ENCODE measurements at places on chromosomes 5 and 9.

DNA sequence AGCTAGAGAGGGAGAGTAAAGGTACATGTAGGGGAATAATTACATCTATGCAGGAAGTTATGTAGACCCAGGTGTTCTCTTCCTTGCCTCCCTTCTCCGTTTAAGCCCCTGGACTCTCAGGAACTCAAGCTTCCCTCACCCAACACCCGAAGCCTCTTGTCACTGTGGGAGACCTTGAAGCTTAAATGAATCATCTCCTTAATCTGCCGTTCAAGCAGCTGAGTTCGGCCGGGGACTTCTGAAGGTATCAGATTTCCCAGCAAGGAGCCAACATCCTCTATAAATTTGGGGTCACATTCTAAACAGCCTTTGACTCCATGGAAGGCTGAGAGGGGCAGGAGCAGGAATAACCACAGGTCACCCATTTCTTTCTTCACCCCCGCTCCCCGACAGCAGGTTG, 412 bp downstream of the IZUMO3 start:
- no peak for DNase-seq

DNA sequence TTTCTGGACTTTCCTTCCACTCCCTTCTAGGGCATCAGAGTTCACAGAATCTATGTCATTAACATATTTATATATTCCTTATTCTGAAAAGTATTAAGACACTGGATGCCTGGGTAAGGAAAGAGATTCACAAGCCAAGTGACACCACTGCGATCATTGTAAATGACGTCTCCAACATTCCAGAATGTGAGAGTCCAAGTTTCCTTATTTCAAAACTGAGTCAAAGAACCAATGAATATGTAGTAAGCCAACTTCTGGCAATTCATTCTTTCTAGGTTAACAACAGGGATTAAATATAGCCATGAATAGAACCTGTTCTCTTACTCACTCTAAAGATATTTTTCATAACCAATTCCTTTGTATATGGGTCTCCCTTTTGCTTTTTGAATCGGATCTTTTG, 18.1 kb downstream of the RAI14 start:
- DNase-seq, result no peak

GRCh38 chr9:99491408-99492158, 269.5 kb downstream of the SEC61B start:
- no peak for DNase-seq

- DNase-seq, result peak; percentile 45
These were observed 92.3 kb downstream of the LMX1B start for GRCh38 chr9:126705767-126706697.

DNA sequence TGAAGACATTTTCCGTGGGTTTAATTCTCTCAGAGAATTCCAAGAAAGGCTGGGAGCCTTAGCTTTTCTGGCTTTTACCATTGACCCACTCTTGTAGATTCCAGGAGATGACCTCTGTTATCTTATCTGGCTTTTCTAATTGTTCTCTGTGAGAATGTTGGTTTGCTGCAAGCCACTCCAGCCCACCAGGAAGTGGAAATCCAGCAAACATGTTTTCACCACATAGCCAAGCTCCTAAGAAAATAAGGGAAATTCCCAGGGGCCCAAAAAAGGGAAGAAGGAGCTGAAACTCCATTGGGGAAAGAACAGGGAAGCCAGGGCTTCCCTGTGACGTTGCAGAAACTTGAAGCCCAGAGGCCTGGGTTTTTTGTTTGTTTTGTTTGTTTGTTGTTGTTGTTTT, 19.7 kb downstream of the GPR107 start:
- no peak for DNase-seq

DNA sequence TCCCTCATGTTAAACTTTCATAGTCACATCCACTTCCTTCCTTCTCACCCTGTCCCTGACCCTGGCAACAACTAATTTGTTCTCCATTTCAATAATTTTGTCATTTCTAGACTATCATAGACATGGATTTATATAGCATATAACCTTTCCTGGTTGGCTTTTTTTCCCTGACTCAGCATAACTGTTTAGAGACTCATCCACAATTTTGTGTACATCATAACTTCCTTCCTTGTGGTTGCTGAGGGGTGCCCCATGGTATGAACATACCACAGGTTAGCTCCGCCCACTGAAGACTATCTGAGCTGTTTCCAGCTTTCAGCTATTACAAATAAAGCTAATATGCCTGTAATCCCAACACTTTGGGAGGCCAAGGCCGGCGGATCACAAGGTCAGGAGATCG, 137.3 kb downstream of the PHF2 start:
- no peak for DNase-seq

- no peak for DNase-seq
These were observed 149.9 kb downstream of the ISOC1 start for GRCh38 chr5:129244478-129244877.

- DNase-seq, result no peak
These were observed 189.4 kb downstream of the CCDC192 start for GRCh38 chr5:127892467-127893207.

DNA sequence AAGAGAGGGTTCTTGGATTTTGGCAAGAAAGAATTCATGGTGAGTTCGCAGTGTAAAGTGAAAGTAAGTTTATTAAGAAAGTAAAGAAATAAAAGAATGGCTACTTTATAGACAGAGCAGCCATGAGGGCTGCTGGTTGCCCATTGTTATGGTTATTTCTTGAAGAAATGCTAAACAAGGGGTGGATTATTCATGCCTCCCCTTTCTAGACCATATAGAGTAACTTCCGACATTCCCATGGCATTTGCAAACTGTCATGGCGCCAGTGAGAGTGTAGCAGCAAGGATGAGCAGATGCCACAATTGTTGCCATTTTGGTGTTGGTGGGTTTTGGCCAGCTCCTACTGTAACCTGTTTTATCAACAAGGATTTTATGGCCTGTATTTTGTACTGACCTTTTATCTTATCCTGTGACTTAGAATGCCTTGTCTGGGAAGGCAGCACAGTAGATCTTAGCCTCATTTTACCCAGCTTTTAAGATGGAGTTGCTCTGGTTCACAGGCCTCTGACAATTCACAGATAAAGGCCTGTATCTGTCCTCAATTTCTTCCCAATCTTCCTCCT, 1026.1 kb upstream of the DMAC1 start:
- DNase-seq, result no peak
